ENCODE measurements at places on chromosomes 4 and X. TPM values are rescaled to one million over a fixed set of nuclear protein-coding genes. Genes with fewer than 3 reads are reported as not detected.

Gene MAGEA2B
- total RNA-seq, result not detected

DNA sequence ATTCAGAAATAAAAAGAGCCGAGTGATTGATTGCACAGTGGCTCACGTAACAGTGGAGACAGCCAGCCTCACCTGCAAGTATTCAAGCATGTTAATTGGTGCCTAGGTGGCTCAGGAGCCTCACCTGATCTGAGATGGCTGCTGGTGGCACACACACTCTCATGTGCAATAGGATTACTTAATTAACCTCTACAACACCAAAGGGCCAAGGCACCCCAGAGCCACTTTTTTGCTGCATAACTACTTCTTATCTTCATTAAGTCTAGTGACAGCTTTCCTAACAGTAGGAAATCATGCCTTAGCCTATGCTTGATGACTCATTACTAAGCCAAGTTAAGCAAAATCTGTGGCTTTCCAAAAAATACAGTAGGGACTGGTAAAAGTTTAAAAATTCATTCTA lies 117.3 kb upstream of the NOCT start:
- no peak for DNase-seq

DNA sequence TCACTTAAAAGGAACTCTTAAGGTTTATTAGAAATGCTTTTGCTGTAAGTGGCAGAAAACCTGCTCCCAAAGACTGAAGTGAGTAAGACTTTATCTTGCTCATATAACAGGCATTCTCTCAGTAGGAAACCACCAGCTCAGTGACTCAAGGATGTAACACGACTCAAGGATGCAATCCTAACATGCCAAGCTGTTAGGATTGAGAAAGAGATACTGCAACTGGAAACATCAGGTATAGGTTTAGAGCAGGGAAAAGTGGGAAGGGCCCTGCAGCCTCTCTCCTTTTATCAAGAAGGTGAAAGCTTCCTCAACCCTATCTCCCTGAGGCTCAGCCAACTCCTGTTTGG lies 11.9 kb upstream of the SLC9A7 start:
- no peak for DNase-seq

Gene NDP
- not detected for total RNA-seq

Gene BANK1
- total RNA-seq, result 0.44 TPM

Gene SULT1E1
- not detected for total RNA-seq

DNA sequence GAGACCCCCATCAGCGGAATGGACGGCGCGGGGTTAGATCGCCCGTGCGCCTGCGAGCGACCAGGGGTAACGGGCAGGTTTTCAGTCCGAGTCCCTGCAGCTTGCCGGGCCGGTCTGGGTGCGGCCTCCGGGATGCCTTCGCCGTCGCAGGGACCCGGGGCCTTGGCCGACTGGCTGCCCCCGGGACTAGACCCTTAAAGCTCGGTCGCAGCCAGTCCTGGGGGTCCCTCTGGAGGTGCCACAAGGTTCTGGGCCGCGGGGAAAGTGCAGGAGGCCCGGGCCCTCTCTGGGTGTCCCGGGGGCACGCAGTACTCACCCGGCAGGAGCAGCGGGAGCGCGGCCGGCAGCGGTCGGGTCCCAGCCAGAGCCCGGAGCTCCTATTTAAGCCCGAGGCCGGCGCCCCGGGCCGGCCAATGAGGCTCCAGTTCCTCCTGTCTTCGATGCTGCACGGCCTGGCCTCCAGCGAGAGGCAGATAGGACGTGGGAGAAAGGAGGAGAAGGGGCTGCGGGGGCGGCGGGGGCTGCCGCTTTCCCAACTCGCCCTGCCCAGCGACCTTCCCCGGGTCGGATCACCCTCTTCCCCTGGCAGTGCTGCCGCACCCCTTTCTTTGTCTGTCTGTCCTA lies at the start of gene SPON2:
SPON2 (minus strand) TSS at position 356 of the 624 bp plus-strand sequence.
- DNase-seq, result no peak

Gene SSX2
- total RNA-seq, result not detected

Gene PRKG2
- not detected for total RNA-seq

DNA sequence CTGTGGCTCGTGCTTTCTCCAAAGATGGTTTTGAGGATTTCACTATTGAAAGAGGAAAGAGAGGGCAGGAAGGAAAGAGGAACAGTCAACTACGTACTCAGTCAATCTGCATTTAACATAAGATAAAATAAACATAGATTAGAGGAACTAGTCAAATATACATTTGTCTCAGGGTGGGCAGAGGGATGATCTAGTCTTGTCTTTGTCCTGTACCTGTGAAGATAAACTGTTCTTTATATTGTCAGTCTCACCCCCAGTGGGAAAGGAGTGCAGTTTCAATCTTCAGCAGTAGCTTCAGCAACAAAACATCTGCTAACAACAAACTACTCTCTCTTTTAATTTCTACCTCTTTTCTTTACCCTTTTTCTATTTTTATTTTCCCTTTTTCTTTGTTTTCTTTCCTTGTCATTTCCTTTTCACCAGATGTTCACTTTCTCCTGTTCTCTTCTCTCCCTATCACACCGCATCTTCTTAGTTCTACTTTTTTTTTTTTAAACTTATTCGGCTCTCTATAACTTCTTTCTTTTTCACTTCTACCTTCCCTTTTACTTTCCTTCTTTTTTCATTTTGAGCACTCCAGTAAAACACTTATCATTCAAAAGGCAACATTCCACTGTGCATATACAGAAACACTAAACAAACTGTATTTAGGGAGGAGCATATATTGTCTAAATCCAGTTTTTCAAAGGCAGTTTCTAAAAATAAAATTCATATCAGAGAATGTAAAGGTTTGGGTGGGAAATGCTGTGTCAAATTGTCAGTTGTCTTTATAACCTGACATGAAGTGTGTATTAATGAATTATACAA lies 51.4 kb upstream of the GUCY1A1 start:
- no peak for DNase-seq

- no peak for DNase-seq
Observed at GRCh38 chr4:169032883-169033645, 23.0 kb upstream of the CBR4 start.

DNA sequence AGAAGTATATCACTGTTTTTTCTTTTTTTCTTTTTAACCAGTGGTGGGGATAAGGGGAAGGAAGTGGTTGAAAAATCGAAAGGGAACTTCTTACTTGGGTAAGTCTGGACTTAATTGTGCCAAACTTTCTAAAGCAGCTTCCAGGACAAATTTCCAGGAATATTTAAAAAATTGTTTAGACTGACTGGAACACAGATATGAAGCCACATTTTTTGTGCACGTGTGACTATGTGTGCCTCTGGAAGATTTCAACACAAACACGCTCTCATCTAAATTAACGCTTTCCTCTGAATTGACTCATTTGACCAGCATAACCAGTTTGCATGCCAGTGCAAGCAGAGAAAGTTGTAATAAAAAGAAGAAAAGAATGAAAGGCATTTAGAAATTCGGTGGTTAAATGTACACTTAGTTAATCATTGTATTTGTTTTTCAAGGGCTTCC lies 18.8 kb upstream of the YTHDC1 start:
- no peak for DNase-seq

Gene FNIP2
- total RNA-seq, result 0.32 TPM

Gene MAPK10
- total RNA-seq, result 1.5 TPM

- no peak for DNase-seq
Observed at GRCh38 chr4:92198711-92199110, 105.1 kb upstream of the GRID2 start.

Gene ABCG2
- total RNA-seq, result not detected

- DNase-seq, result no peak
Observed at GRCh38 chr4:21451032-21451431, 497.5 kb downstream of the KCNIP4 start.

DNA sequence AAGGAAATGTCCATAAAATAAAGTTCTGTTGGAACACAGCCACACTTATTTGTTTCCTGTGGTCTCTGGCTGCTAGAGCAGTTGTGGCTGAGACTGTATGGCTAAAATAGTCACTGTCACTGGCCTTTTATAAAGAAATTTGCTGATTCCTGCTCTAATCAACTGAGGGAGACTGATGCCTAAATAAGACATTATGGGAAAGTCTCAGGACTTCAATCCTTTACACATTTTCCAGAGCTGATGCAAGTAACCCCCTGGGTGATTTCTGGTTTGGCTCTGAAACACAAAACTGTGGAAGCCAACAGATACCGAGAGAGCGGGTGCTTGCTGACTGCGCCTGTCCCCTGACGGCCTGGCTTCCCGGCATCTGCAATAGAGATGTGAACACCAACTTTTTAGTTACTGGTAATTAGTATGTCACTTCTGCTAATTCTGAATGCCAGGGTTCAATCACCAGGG lies 64.0 kb downstream of the POLR2B start:
- DNase-seq, result no peak

Gene GYPB
- total RNA-seq, result not detected

GRCh38 chr4:48261281-48261680 lies 8.4 kb downstream of the TEC start:
- no peak for DNase-seq

GRCh38 chr4:92566269-92566668 lies 262.5 kb downstream of the GRID2 start:
- no peak for DNase-seq

GRCh38 chrX:15751155-15751819 lies 13.2 kb downstream of the CA5B start:
- no peak for DNase-seq

Gene MAGEB2
- total RNA-seq, result not detected

Gene FRG2
- not detected for total RNA-seq

- DNase-seq, result no peak
Observed at GRCh38 chr4:52144372-52144771, 93.3 kb downstream of the SPATA18 start.

GRCh38 chr4:78145622-78146021 lies 88.5 kb downstream of the FRAS1 start:
- DNase-seq, result no peak

Gene DMRTC1
- not detected for total RNA-seq

DNA sequence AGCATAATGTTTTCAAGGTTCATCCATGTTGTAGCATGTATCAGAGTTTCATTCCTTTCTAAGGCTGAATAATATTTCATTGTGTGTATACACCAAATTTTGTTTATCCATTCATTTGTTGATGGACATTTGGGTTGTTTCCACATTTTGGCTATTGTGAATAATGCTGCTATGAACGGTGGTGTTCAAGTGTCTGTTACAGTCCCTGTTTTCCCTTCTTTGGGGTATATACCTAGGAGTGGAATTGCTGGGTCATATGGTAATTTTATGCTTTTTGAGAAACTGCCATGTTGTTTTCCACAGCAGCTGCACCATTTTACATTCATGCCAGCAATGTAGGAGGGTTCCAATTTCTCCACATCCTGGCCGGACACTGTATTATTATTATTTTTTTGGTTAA lies 3.4 kb upstream of the USP9X start:
- no peak for DNase-seq

Gene CA5B
- total RNA-seq, result 6.0 TPM

Gene LONRF3
- 0.16 TPM for total RNA-seq

GRCh38 chr4:4859799-4860599 lies 534 bp downstream of the MSX1 start:
- DNase-seq, result no peak

DNA sequence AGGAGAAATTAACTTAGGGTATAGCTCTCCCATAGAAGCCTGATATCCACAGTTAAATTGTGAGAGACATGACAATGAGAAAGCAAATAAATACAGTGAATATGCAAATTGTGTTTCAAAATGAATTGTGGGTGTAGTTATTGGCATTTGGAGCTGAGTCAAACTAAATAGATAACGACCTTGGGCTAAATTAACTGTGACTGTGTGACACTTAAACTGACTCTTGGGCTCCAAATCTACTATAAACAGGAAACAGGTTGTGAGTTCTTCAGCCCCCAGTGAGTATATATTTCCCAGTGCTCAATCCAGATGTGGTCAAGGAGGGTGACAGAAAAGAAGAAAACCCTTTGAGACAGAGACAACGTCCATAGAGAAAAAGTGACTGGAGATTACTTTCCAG lies 11.3 kb upstream of the MAGEA10 start:
- DNase-seq, result no peak

GRCh38 chr4:156803056-156803455 lies 168.5 kb downstream of the PDGFC start:
- no peak for DNase-seq

DNA sequence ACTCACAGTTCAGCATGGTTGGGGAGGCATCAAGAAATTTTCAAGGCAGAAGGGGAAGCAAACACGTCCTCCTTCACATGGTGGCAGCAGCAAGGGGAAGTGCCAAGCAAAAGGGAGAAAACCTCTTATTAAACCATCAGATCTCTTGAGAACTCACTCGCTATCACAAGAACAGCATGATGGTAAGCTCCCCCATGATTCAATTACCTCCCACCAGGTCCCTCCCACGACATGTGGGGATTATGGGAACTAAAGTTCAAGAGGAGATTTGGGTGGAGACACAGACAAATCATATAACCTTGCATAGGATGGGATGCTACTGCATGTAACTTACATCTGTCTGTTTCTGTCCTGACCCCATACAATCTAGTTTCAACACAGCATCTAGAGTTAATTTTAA lies 511.8 kb upstream of the ARX start:
- DNase-seq, result no peak

Gene VEGFD
- not detected for total RNA-seq

GRCh38 chrX:131072871-131073571 lies 14.9 kb downstream of the ARHGAP36 start:
- DNase-seq, result no peak

DNA sequence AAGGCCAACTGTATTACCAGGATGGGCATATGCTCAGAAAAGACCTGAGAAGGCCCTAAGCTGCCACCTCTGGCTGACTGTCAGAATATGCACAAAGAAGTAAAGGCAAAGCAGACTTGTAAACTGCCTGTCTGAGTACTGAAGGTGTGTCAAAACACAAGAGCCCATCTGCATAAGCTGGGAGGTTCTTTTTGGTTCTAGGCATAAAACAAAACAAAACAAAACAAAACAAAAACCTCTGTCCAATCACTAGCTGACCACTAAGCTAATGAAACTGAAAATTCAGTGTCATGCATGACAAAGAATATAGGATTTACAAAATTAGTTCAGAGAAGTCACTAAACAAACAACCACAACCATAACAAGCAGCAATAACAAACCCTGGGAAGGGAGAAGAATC lies 20.6 kb downstream of the SH3D19 start:
- no peak for DNase-seq

DNA sequence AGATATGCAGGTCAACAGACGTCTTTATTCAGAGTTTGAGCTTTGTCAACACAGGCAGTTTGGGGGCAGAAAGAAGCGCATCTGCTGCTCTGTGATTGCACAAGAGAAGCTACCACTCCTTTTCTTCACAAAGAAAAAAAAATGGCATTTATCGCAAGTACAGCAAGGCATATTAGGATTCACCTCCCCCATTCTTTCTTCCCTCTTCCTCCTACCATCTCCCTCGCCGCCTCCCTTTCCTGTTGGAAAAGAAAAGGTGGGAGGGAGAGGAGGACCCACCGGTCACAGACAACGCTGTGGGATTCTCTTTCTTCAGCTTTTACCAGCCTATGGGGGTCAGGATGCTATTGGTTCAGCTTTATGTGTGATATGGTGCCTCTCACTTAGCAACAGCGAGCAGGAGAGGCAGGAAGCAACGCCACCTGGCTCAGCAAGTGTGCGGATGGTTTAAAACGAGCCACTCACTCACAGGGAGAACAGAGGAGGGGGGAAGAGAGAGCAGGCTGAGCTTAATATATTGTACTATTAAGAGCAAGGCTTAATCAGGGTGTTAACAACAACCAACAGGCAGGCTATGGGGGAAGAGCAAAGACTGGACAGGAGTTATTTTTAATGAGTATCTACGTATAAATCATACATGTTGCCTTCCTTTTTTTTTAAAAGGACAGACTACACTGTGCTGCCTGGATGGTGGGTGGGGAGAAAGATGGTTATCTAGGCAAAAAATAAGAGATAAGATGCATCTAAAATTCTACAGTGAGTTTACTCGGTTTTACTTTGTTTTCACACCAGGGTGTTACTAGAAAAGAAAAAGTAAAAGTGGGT lies 104.7 kb downstream of the MAML3 start:
- no peak for DNase-seq
